ENCODE measurements at places on chromosomes 4 and X. TPM values are rescaled to one million over a fixed set of nuclear protein-coding genes. Genes with fewer than 3 reads are reported as not detected.

The RPGR gene
- total RNA-seq = 8.3 TPM

The AADAT gene
- not detected for total RNA-seq

The UGT2B10 gene
- not detected for total RNA-seq

The FAM47B gene
- not detected for total RNA-seq

The BBS12 gene
- total RNA-seq = 3.7 TPM

The CACNA1F gene
- total RNA-seq = 0.51 TPM

The PHOX2B gene
- not detected for total RNA-seq

The FAM47A gene
- not detected for total RNA-seq

The MTTP gene
- total RNA-seq = not detected

The SSX3 gene
- not detected for total RNA-seq

The GDPD2 gene
- not detected for total RNA-seq

The KIF4A gene
- 28.3 TPM for total RNA-seq

The IL1RAPL2 gene
- total RNA-seq = not detected

The MAGEA9B gene
- not detected for total RNA-seq
